Neural crest cell (in vitro differentiated cells): ENCODE measurements at places on chromosomes 3 and 15. TPM values are rescaled to one million over a fixed set of nuclear protein-coding genes. Genes with fewer than 3 reads are reported as not detected.

DNA sequence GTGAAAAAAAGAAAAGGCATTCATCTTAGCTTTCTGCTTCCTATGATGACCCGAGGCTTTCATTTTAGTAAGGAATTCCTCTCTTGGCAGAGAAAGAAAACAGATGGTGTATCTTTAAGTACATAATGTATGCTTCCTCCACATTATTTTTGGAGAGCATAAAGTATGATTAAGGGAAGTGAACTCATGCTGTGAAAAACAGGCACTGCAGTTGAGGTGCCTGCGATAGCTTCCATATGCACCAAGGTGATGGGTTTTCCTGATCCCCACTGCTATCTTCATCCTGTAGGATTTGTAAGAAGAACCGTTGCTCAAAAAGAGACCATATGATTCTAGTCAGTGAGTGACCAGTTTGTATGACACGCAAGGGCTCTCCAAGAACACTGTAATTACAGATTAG is 411.5 kb upstream of the MCTP2 start:
- no peaks in the 10 kb centered on the region for H3K4me1 ChIP-seq
- no peak for DNase-seq
- no peak overlapping the region for H3K4me3 ChIP-seq
- no peaks in the 10 kb centered on the region for H3K36me3 ChIP-seq
- H3K27ac ChIP-seq, result no peak overlapping the region
- no peaks in the 10 kb centered on the region for H3K27me3 ChIP-seq

- no peak for DNase-seq
- no peak overlapping the region for H3K4me3 ChIP-seq
- peaks cover 2% of the 10 kb centered on the region for H3K27me3 ChIP-seq
- H3K36me3 ChIP-seq, result peaks cover 7% of the 10 kb centered on the region
Measured at GRCh38 chr15:85920956-85921355, 126.2 kb upstream of the KLHL25 start.

GRCh38 chr15:37574985-37575384 is 359.5 kb upstream of the TMCO5A start:
- H3K27me3 ChIP-seq, result no peaks in the 10 kb centered on the region
- no peak overlapping the region for H3K27ac ChIP-seq
- H3K4me1 ChIP-seq, result no peaks in the 10 kb centered on the region

DNA sequence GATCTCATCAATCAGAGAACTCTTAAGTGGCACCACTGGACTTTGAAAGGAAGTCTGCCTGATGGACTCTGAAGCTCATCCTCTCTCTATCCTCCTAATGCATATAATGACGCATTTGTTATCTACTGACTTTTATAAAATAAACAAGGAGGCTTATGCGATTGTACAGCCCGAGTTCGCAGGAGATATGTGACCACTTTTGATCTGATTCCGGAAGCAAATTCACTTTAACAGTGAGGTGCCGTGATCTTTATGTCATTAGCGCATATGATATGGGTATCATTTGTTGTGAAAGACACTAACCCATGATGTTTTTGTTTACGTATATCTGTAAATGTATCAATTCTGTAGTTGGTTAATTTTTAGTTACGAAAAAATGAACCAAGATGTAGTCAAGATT is 427 bp upstream of the RNF111 start:
- DNase-seq, result no peak
- H3K4me3 ChIP-seq, result peak overlapping the region; percentile 98
- H3K36me3 ChIP-seq, result peaks cover 7% of the 10 kb centered on the region
- H3K27me3 ChIP-seq, result peaks cover 38% of the 10 kb centered on the region
- peaks cover 33% of the 10 kb centered on the region for H3K4me1 ChIP-seq

GRCh38 chr3:19348500-19348899 is 200.2 kb downstream of the KCNH8 start:
- no peak overlapping the region for H3K4me3 ChIP-seq
- DNase-seq, result no peak
- H3K36me3 ChIP-seq, result peaks cover 13% of the 10 kb centered on the region
- H3K4me1 ChIP-seq, result no peaks in the 10 kb centered on the region
- no peaks in the 10 kb centered on the region for H3K27me3 ChIP-seq
- H3K27ac ChIP-seq, result no peak overlapping the region

DNA sequence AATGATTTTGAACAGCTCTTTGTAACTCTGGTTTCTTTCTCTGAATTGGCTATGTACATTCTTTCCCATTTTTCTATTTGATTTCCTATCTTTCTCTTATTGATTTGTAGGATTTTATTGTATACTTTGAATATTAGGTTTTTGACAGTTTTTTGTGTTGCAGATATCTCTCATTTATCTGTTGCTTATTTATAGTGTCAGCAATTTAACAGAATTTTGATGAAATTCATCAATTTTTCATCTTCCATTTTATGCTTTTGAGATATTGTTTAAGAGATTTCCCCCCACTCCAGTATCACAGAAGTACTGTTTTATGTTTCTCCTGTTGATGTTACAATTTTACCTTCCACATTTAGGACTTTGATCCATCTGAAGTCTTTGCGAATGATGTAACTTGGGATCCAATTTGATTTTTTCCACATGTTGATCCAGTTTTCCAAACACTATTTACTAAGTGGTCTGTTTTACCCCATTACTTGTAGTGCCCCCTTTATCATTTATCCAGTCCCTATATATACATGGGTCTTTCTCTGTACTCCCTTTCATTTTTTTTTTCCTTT is 46.1 kb downstream of the XYLB start:
- H3K36me3 ChIP-seq, result peaks cover 13% of the 10 kb centered on the region
- no peaks in the 10 kb centered on the region for H3K4me1 ChIP-seq
- no peak overlapping the region for H3K4me3 ChIP-seq

DNA sequence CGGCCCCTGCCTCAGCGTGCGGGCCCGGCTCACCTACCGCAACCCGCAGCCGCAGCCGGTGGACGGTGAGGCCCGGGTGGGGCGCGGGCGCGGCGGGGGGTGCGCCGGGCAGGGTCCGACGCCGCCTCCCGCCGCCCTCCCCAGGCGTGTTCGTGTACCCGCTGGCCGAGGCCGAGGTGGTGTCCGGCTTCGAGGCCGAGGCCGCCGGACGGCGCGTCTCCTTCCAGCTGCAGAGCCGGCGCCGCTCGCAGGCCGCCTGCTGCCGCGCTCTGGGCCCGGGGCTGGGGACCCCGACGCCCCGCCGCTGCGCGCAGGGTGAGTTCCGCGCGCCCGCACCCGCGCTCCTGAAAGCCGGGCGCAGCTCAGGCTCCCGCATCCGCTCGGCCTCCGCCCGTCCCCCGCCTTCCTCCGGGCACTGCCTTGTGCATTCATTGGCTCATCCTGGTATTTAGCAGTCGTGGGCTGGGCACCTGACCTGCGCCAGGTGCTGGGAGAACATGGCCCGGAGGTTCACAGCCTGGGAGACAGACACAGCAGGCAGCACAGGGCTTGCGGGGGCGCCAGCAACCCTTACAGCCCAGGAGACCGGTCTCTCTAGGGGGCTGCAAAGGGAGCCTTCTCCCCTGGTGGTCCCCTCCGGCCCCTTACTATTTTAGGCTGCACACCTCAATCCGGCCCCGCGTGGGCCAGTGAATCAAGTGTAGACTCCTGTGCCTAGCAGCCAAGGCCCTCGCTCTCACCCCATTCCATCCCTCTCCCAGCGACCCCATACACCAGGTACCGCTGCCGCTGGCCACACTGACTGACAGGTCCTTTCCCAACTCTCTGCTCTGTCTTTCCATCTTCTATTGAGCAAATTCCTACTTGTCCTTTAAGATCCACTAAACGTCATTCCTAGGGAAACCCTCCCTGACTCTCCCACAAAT is 1.5 kb downstream of the VWA5B2 start:
- H3K4me1 ChIP-seq, result peaks cover 8% of the 10 kb centered on the region
- H3K4me3 ChIP-seq, result peak overlapping the region; percentile 84
- no peak overlapping the region for H3K27ac ChIP-seq
- no peak for DNase-seq
- H3K27me3 ChIP-seq, result peaks cover 83% of the 10 kb centered on the region

- H3K4me3 ChIP-seq, result no peak overlapping the region
- no peak overlapping the region for H3K27ac ChIP-seq
- H3K36me3 ChIP-seq, result no peaks in the 10 kb centered on the region
- DNase-seq, result no peak
Measured at GRCh38 chr3:116020495-116020894, 397.2 kb downstream of the GAP43 start.

Gene SCAPER
- total RNA-seq, result 15.3 and 18.4 TPM in 2 replicates

- H3K27me3 ChIP-seq, result no peaks in the 10 kb centered on the region
- no peak overlapping the region for H3K4me3 ChIP-seq
- no peak overlapping the region for H3K27ac ChIP-seq
- DNase-seq, result peak; percentile 72
- peaks cover 71% of the 10 kb centered on the region for H3K4me1 ChIP-seq
Measured at GRCh38 chr3:141105828-141106628, 54.9 kb downstream of the SPSB4 start.

DNA sequence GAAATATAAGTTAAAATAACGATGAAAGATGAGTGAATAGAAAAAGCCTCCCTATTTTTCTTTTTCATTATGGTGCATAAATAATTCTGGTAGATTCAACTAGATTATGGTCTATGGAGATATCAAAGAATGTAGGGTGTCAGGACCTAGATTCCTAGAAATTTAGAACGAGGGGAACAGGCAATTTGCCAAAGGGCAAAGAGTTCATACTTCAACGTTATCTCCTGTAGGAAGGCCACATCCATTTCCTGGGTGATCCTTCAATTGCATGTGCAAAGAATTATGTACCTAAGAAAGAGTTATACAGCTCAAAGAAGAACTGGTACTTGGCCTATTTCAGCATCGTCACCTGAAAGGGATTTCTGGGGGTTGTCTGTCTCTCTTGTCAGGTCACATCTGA is 351.8 kb downstream of the FOXP1 start:
- H3K4me1 ChIP-seq, result peaks cover 6% of the 10 kb centered on the region
- no peak for DNase-seq
- H3K27me3 ChIP-seq, result no peaks in the 10 kb centered on the region
- no peak overlapping the region for H3K4me3 ChIP-seq
- H3K36me3 ChIP-seq, result no peaks in the 10 kb centered on the region

Gene ZNF662
- total RNA-seq, result not detected in 2 replicates

DNA sequence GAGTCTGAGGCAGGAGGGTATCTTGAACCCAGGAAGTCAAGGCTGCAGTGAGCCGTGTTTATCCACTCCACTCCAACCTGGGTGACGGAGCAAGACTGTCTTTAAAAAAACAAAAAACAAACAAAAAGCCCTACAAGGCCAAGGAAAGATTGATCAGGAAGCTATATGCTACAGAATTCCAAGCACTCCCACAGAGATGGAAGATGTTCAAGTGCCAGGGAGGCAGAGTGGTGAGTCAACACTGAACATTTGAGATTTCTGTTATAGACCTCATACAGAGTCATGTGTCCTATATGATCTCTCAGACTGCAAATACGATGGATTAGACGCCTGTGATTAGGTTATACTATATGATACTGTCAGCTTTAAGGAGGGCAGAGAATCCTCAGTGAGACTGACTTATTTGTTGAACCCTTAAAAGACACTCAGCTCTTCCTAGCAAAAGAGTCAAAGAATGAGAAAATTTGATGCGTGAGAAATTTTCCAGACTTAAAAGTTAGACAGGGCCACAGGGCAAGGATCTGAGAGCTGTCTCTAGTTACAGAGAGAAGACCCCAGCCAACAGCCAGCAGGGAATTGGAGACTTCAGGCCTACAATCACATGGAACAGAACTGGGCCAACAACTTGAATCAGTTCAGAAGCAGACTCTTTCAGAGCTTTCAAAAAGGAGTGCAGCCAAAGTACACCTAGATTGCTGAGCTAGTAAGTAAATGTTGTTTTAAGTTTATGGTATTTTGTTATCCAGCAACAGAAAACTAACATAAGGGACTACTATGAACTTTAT is 107.6 kb downstream of the PIK3CB start:
- H3K27ac ChIP-seq, result peak overlapping the region; percentile 4
- H3K4me3 ChIP-seq, result no peak overlapping the region
- H3K27me3 ChIP-seq, result no peaks in the 10 kb centered on the region
- H3K4me1 ChIP-seq, result peaks cover 36% of the 10 kb centered on the region

Gene PAQR9
- total RNA-seq, result 1.8 and 1.9 TPM in 2 replicates

DNA sequence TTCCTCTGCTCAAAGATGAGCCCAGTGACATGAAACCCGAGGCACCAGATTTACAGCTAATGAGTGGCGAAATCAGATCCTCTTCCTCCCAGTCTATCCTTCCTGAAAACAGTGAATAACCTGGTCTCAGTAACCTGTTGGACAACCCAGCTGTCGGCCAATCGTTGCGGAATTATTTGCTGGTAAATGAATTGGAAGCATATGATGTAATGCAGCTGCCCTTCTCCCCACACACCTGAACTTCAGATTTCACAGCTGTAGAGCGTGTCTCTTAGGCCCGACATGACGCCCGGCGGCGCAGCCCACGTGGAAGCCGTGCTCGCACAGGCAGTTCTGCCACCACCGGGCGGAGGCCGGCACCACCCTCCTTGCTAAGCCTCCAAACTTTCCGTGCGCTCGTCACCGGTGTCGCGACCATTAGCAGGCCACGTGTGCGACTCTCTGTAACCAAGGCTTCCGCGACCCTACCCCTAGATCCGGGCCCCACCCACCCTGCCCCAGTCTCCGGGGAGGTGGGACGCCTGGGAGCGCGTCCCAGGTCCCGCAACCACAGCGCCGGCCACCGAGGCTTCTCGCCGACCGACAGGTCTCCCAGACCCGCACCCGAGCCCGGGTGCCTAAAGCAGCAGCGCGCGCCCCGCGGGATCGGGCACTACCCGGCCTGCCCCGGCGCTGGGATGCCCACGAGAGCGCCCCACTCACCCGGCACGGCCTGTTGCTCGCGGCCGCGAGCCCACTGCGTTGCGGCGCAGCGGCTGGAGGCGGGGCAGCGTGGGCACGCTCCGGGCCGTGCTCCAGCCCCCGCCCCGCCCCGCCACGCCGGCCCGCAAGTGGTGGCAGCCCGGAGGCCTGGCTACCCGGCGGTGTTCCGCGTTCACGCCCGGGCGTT is at the start of gene RIOX2:
TSS of gene RIOX2 (minus strand) at position 753 of the 889 bp plus-strand sequence. CDS start 4,838 bp downstream, outside the sequence.
- peaks cover 2% of the 10 kb centered on the region for H3K27me3 ChIP-seq

DNA sequence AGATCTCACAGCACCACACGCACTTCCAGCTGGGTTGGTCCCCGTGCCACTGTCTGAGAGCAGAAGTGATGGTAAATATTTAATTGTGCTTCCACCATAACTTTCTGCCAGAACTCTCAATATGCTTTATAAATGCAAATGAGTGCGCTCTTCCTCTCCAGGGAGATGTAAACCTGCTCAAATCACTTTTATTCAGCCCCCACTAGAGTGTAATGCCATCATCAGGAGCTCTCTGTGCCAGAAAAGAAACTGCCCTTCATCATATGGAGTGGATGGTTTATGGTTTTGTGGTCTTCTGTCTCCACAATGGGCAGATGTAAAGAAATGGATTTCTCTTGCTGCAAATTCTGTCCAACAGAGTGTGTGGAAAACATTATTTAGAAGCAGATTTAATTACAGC is 127.0 kb downstream of the EPHB1 start:
- peaks cover 6% of the 10 kb centered on the region for H3K4me1 ChIP-seq
- H3K36me3 ChIP-seq, result peaks cover 11% of the 10 kb centered on the region
- no peak for DNase-seq
- H3K27ac ChIP-seq, result no peak overlapping the region
- H3K27me3 ChIP-seq, result no peaks in the 10 kb centered on the region

DNA sequence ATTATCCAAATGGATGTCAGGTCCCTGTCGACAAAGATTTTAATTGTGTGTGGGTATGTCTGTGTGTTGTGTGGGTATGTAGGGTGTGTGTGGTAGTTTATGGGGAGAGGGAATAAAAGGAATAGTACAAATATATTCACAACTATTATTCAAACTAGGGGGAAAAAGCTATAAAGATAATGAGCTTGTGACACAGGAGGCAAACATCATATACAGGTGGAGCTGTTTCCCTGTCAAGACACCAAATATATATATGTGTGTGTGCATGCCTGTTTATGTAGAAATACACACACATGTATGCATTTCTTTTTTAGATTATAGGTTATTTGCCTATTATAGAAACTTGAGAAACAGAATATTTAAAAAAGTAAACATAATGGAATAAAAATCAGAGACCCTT is 108.7 kb downstream of the CD47 start:
- no peaks in the 10 kb centered on the region for H3K36me3 ChIP-seq
- H3K27me3 ChIP-seq, result no peaks in the 10 kb centered on the region
- H3K4me1 ChIP-seq, result peaks cover 18% of the 10 kb centered on the region

Gene OR5K3
- not detected in 2 replicates for total RNA-seq

Gene SYNPR
- total RNA-seq, result not detected in 2 replicates
